ENCODE measurements at places on chromosomes 3 and 15.

GRCh38 chr3:32045091-32045915 is 61.1 kb upstream of the GPD1L start:
- no peak for DNase-seq

- peak; percentile 48 for DNase-seq
Measured at GRCh38 chr3:195609229-195609628, 25.5 kb upstream of the APOD start.

- DNase-seq = peak; percentile 50
Measured at GRCh38 chr3:15405448-15406050, 21.8 kb downstream of the METTL6 start.

GRCh38 chr3:9949115-9949514 is 3.1 kb downstream of the PRRT3 start:
- no peak for DNase-seq

DNA sequence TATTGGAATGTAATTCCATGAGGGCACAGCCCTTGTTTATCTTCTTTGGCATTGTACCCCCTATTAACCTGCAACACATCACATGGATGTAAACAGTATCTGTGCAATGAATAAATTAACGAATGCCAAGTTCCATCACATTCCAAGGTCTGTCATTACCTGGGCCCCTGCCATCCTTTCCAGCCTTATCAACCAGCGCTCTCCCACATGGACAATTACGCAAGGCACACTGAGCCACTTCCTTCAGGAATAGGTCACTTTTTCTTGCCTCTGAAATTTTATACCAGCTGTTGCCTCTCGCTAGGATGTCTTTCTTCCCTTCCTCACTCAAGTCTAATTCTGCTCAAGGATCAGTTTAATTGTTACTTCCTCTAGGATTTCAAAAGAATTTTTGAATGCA is 1051.8 kb upstream of the CFAP20DC start:
- DNase-seq = no peak

GRCh38 chr15:39131609-39132008 is 449.3 kb upstream of the THBS1 start:
- DNase-seq = no peak

- no peak for DNase-seq
Measured at GRCh38 chr3:180829409-180830405, 82.8 kb upstream of the FXR1 start.

- DNase-seq = no peak
Measured at GRCh38 chr3:178086144-178086825, 450.0 kb upstream of the KCNMB2 start.

DNA sequence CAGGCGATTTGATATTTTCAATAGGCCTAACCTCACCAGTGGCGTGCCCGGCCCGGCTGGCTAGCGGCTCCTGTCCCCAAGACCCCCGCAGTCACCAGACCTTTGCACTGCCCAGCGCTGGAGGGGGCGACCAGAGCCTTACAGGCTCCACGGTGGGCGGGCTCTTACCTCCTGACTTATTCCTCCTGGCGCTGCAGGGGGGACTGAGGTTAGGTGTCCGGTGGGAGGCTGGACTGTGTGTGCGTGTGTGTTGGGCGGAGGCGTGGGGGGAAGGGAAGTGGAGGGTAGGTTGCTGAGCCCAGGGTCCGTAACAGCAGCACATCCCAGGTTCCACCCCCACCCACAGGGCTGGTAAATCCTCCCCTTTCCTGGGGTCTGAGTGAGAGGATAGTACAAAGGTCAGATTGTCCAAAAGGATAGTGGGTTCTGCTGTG is 27.5 kb upstream of the THRB start:
- DNase-seq = no peak

- no peak for DNase-seq
Measured at GRCh38 chr15:30924353-30924752, 20.6 kb downstream of the FAN1 start.

- no peak for DNase-seq
Measured at GRCh38 chr3:47347217-47347801, 33.5 kb upstream of the PTPN23 start.

GRCh38 chr3:193851428-193851847 is 258.4 kb downstream of the OPA1 start:
- DNase-seq = no peak

GRCh38 chr15:97023488-97023844 is 693.0 kb downstream of the NR2F2 start:
- no peak for DNase-seq

DNA sequence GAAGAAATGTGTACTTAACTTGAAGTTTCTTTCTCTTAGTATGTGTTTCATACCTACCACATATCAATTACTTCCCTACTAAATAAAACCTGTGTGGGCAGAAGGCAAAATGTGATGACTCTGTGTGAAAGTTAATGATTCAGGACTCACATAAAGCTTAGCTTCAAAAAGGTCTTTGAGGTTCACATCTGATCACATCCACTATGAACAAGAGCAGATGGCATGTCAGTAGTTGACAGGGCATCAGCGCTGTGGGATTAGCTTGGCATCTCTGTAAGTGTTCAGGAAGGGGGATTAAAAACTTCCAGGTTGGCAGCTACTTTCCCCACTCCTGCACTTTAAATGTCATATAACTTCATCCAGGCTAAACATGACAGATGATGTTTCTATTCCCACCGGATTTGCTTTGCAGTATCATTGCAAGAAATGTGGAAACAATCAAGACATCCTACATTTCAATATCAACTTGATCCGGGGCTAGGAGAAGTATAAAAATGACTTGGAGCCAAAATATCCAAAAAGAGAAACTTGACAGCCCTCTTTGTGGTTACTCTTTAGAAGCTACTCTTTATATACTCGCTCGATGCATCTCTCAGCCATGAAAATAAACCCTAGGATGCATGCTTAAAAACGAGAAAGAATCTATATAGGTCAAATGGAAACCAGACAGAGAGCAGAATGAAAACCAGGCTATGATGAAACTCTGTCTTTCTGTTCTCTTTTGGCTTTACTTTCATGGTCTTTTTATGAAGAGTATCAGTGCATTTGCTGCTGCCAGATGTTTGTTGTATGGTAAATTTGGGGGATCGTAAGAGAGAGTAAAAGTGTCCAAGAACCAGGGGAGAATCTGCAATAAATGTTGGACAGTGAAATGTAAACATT is 273.1 kb upstream of the ALCAM start:
- DNase-seq = no peak

DNA sequence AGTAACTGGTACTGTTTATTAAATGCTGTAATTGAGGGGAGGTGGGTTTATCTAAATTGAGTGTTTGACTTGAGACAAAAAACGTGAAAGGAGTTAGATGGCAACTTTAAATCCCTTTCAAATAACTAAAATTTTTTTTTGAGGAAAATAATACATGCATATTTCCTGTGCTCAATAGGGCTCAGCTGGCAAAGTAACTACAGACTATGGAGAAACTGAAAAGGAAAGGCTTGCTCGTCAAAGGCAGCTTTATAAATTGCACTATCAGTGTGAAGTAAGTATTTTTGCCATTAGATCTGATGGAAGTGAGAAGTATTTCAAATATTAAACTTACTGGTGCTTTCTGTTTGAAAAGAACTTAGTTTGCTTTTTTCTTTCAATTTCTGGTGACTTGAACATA is 72.2 kb downstream of the DZIP3 start:
- no peak for DNase-seq

- no peak for DNase-seq
Measured at GRCh38 chr3:50264383-50264963, 4.5 kb upstream of the SEMA3B start.

GRCh38 chr3:156606729-156607128 is 51.8 kb upstream of the SSR3 start:
- no peak for DNase-seq
